SK-MEL-5 (cell line): ENCODE measurements at places on chromosomes 3 and 15. TPM values are rescaled to one million over a fixed set of nuclear protein-coding genes. Genes with fewer than 3 reads are reported as not detected.

Gene CBLB
- total RNA-seq: 23.0 and 29.3 TPM in 2 replicates

Gene ZNF80
- total RNA-seq: 0.11 TPM in 1 of 2 replicates, not detected in the other

Gene EBLN2
- 2.1 and 3.2 TPM in 2 replicates for total RNA-seq

Gene LIPH
- total RNA-seq: not detected in 2 replicates

GRCh38 chr3:169772305-169772896, 795 bp upstream of the MYNN start:
- DNase-seq: peak; percentile 88

DNA sequence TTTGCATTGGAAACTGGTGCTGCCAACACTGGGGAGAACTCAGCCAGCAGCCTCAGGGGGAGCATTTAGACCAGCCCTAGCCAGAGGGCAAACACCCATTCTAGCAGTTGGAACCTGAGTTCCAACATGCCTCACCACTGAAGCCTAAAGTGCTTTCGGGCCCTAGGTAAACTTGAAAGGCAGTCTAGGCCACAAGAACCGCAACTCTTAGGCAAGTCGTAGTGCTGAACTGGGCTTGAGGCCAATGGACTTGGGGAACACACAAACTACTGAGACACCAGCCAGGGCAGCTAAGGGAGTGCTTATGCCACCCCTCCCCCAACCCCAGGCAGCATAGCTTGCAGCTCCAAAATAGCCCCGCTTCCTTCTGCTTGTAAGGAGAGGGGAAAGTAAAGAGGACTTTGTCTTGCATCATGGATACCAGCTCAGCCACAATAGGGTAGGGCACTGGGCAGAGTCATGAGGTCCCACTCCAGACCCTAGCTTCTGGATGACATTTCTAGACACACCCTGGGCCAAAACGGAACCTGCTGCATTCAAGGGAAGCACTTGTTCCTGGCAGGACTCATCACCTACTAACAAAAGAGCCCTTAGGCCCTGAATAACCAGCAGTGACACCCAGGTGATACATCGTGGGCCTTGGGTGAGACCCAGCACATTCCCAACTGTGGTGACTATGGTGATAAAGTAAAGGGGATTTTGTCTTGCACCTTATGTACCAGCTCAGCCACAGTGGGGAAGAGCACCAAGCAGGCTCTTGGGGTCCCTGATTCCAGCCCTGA, 37.3 kb upstream of the TEX9 start:
- no peak for DNase-seq

DNA sequence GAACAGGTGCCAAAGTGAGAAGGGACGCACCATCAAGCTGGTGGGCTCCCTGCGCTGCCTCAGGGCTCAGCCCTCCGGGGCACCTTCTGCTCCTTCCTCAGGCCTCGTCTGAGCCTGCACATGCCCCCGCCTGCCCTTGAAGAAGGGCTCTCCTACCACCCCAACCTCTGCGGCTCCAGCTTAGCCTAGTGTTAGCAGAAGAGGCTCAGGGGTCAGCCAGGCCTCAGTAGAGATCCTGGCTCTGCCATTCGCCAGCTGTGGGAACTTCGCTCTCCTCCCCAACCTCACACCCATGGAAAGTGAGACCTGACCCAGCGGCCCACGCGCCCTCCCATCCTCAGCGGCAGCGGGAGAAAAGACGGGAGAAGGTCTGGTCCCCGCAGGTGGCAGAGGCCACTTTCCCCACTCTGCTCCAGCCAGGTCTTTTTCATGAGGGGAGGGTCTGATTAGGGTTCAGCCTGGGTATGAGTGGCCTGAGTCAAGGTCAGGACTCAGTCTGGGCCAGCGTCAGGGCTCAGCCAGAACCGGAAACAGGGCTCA, 8.2 kb downstream of the GRIP2 start:
- DNase-seq: no peak
